ENCODE measurements at places on chromosomes 7 and 10. TPM values are rescaled to one million over a fixed set of nuclear protein-coding genes. Genes with fewer than 3 reads are reported as not detected.

DNA sequence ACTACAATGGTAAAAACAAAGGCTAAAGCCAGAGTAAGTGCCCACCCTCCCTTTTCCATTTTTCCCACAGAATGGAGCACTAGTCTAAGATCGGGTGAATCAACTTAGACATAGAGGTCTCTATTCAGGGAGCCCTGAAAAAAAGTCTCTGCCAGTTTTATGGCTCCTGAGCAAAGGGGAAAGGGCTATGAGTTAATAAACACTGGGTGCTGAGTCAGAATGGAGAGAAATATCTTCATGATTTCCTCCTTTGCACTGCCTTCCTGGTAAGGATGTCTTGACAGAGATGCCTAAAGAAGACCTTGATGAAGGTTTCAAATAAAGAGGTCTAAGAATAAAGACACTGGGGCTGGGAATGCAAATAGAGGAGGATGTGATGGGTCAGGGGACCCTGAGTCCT lies 607.4 kb upstream of the MBL2 start:
- DNase-seq = no peak

DNA sequence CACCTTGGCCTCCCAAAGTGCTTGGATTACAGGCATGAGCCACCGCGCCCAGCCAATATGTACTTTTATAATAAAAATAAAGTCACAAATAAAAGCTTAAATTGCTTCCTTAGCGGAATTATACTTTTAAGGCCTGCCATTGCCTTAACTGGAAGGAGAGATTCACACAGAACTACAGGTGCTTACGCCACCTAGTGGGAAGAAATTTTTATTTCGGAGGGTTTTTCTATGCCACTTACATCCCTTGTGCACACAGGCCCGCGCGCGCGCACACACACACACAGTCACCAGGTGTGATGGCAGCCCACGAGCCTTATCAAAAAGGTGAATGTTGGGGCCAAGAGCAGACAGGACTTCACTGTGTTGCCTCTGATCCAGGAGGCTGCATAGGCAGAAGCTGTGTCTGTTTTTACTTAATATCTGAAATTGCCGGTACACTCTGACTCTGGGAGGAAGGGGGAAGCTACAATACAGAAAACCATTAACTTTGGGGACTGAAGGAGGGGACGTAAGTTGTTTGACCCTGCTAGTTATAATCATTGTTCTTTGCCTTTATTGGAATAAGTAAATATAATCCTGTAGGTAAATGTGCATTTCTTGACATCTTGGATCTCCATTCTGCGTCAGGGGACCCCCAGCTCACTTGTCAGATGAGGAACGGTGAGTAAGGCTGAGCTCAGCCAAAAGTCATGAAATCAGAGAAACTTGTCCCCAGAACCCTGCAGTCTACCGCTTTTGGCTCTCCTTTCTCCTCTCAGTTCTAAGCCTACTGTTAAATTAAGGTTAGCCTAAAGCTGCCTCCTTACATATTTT lies 87.1 kb downstream of the SLC16A9 start:
- peak; percentile 40 for DNase-seq

DNA sequence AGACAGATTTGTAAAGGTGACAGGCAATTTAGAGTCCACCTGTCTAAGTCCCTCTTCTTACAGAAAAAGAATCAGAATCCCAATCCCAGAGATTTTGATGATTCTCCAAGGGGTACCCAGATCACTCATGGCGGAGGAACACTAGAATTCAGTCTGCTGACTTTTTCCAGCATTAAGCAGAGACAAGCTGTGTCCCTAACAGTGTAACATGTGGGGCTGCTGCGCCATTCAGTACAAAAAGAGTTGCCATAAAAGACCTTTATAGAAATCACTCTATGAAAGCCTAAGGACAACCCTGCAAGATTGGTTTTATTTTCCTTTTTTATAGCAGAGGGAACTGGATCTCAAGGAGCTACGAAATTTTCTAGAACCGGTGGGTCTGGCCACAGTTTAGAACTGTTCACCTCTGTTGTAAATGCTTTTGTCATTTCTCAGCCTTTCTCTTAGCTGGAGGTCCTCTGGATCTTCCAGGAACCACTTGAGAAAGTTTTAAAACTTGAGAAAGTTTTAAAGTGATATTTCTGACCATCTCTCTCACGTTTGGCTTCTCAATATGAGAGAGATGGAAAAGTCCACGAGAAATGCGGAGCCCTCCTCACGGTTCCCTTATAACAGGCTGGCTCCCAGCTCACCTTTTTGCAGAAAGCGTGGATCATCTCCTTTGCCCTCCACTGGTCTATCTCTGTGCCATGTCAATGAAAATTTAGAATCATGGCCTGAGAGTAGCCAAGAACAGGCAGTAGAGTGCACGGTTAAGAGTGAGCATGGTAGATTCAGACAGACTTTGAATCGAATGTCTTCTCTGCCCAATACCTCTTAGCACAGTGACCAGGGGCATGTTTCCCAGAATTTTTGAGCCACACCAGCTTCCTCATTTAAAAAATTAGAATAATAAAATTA lies 826 bp downstream of the GIMAP7 start:
- no peak for DNase-seq

DNA sequence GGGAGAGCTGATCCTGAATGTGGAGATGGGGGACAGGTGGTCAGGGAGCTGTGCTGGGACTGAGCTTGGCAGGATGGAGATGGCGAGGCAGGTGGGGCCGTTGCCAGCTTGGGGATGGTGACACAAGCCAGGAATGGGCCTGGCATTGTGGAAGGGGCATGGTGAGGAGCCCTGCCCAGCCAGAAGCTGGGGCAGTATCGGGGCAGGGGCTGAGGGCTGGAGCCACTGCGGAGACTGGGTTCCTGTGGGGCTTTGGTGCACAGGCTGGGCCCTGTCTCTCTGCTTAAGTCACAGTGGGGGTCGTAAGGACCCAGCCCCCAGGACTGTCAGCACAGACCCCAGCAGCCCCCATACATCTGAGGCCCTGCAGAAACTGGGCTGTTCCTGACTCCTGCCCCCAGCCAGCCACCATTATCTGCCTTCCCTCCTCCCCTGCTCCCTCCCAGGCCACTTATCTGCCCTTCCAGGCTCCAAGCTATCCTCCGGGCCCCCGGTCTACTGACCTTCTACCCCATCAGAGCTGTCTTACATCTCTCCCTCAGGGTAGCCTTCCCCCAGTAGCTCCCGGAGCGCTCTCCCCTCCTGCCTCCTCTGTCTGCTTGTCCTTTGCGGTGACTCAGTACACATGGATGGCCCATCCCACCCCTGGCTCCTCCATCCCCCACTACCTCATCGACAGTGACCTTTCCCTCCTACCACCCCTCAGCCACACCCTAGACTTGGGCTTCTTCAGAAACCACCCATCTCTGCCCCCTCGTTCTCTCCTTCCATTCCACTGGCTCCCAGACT lies 44.2 kb downstream of the PPIF start:
- DNase-seq = no peak

GRCh38 chr10:34641147-34641912 lies 173.8 kb downstream of the PARD3 start:
- DNase-seq = no peak

GRCh38 chr10:8323428-8324054 lies 269.1 kb downstream of the GATA3 start:
- no peak for DNase-seq

DNA sequence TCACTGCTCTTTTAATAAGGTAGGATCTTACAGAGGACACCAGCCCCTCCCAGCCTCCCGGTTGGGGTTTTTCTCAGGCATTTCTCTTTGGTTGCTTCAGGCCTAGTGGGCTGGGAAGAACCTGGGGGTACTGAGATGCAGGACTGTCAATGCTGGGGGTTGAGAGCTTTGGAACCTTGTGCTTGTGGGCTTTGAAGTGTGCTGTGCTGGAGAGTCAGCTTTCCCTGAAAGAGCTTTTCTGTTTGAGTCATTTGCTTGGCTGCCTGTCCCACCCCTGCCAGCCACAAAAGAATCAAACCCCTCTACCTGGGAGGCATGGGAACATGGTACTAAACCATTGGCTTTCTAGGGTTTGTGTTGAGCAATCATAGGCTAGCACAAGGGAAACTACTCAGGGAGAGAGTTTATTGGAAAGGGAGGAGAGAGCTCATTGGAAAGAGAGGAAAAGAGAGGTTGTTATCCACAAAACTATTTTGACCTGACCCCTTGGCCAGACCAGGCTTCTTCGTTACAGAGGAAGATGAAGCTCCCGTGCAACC lies 1.4 kb downstream of the SCD start:
- DNase-seq = no peak

The MSANTD7 gene
- 15.5 TPM for polyA plus RNA-seq

DNA sequence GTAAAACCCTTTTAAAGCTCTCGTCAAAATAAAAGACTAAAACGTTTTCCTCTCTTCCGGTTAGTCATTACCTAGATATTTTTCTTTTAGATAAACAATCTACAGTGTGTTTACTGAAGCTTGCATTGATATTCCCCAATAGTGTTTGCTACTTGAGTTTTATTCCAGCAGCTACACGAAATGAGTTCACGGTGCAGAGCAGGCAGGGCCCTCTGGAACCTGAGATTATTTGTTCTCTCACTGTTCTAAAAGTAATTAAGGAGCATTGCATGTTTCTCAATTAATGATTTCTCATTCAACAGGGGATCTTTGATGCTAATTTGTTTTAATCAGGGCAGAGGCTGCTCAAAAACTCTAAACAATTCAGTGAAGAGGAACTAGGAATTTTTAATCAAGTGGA lies 319.7 kb downstream of the GFRA1 start:
- no peak for DNase-seq

GRCh38 chr10:34966040-34966439 lies 124.1 kb downstream of the CUL2 start:
- no peak for DNase-seq

DNA sequence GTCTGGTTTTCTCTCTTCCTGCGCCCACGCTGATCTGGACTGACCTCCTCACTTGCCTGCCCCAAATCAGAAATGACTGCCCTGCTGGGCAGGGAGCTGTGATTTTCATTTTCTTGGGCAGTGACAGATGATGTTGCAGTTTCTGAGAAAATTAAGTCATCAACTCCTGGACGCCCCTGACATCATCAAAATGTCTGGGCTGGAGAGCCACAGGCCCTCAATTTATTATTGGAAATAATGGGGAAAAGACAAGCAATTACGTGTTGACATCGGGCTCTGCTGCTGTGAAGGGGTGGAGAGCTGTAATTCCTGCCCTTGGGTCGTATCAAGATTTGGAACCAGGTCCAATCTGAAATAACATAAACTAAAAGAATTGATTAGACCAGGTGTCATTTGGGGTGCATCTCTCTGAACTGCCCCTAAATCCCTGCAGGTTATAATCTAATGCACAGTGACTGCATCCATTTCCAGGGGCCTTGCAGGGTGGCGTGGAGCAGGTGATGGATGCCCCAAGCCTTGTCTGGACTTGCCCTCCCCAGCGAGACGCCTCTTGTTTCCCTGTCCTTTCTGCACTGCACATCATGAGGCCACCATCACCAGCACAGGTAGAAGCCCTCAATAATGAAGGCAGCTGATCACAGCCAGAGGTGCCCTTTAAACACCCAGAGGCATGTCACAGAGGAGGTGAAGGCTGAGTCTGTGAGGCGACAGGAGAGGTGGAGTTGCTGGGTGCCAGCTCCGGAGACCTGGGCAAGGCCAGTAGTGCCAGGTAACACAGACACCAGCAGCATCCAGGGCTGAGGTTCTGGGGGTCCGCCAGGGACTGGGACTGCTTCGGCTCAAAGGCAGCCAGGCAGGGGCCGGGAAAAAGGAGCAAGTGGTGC lies 98.7 kb downstream of the HTR5A start:
- DNase-seq = no peak

DNA sequence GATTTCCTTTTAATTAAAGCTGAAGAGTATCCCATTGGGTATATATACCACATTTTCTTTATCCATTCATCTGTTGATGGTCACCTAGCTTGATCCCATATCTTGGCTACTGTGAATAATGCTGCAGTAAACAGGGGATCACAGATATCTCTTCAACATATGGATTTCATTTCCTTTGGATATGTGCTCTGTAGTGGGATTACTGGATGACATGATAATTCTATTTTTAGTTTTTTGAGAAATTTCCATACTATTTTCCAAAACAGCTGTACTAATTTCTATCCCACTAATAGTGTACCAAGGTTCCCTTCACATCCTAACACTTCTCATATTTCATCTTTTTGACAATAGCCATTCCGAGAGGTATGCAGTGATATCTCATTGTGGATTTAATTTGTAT lies 48.8 kb upstream of the PRPS1L1 start:
- DNase-seq = no peak

The LIPM gene
- polyA plus RNA-seq = not detected

- no peak for DNase-seq
These were observed 367.7 kb downstream of the BBS9 start for GRCh38 chr7:33497051-33497450.

The PNLIPRP2 gene
- polyA plus RNA-seq = not detected

The SEMA3A gene
- polyA plus RNA-seq = 28.2 TPM

The PDE6C gene
- 1.5 TPM for polyA plus RNA-seq

GRCh38 chr10:52232561-52233350 lies 81.3 kb upstream of the DKK1 start:
- DNase-seq = no peak

- DNase-seq = no peak
These were observed 1.5 kb downstream of the MAFK start for GRCh38 chr7:1531979-1532455.

DNA sequence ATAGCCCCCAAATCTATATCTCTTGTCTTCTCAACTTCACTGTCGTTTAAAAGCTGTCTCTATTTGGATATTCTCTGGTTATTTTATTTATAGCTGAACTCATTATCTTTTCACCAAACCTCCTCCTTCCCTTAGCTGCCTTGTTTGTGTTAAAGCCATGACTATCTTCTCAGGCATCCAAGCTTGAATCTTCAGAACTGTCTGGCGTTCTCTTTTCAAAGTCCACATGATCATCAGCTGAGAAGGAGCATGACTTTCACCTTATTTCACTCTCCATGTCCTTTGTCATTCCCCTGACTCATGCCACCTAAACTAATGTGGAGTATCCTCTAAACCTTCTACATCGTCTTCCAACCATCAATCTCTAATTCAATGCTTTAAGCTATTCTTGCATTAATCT lies 5.7 kb upstream of the GLCCI1 start:
- no peak for DNase-seq

- DNase-seq = peak; percentile 61
These were observed at the start of gene JAKMIP3 for GRCh38 chr10:132065491-132066105. Gene JAKMIP3, plus strand, starts transcription at chr10:132065946. Its CDS starts 38,863 bp downstream, at chr10:132104809.

Data from right lung (tissue), 10 donors.